ENCODE measurements at places on chromosomes 5 and 9.

DNA sequence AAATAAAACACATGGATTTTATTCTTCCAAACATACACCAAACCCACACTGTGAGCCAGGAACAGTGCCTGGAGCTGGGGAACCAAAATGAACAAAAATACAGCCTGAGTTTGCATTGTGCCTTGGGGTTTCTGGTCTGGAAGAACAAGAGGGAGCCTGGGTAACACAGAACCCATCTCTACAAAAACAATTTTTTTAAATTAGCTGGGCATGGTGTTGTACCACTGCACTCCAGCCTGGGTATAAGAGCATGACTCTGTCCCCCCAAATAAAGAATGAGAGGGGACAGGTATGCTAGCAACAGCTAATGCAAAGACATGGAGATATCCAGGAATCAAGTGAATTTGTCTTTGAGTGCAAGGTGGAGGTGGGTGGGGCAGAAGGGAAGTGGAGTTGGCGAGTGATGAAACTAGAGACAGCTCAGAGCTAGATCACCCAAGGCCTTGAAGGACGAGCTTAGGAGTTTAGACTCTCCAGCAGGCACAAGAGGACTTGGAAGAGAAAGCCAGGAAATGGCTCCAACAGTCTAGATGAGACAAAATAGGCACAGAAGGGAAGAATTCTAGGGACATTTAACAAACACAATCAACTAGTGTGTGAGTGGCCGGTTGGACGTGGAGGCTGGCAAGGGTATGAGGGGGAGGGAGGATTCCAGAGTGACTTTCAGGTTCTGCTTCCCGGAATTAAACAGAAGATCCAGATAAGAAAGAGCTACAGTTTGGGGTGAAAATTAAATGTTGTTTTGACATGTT lies 47.4 kb downstream of the FNBP1 start:
- DNase-seq, result peak; percentile 23

- DNase-seq, result no peak
Observed at GRCh38 chr5:154967421-154968024, 26.6 kb downstream of the MRPL22 start.

DNA sequence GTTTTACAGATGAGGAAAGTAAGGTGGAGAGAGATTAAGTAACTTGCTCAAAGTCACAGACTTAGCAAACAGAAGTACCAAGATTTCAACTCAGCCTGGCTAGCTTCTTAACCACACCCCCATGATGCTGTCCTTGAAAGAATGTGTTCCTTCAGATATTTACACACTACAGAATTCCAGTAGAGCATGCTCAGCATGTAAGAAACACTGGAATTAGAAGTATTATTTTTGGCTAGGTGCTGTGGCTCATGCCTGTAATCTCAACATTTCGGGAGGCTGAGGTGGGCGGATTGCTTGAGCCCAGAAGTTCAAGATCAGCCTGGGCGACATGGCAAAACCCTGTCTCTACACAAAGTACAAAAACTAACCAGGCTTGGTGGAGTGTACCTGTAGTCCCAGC lies 142.4 kb downstream of the EDIL3 start:
- no peak for DNase-seq

DNA sequence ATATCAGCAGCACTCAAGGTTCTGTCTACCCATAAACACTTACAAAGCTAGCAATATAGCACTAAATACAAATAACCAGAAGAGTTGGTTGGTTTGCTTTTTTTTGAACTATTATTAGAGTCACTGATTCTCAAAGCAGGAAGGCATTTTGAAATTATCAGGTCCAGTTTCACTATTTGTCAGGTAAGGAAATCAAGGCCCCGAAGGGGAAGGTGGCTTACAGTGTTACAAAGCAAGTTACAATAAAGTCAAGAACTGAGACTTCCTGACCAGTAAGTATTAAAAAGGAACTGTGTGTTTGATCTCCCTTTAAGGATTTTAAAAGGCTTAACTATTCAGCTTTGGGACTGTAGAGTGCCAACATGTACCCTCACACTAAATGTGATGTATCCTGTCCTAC lies 10.8 kb downstream of the C5orf15 start:
- DNase-seq, result no peak

DNA sequence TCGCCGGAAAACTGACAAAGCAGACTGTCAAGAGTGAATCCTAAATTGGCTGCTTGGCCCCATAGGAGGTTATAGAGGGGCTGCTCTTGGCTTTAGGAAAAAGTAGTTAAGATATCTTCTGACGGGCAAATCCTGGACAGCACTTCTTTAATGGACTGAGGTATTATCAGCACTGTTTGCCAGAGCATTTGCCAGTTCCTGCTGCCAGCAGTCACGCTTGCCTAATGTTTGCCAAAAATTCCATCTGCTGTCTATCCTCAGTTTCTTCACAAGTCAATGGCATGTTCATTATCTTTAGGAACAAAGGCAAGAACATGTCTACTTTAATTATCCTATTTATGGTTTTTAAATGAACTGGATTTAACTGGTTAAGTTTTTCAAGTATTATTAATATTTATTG lies 25.8 kb upstream of the SREK1 start:
- DNase-seq, result no peak

DNA sequence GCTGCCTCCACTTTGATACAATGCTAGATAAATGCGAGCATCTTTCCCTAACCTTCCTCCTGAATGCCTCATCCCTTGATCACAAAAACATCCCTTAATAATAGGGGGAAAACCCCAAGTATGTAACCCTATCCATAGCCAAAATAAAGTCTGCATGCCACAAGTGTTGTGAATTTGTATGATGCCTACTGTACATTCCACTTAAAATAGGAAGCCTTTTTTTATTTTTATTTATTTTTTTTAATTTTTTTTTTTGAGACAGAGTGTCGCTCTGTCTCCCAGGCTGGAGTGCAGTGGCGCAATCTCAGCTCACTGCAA lies 207.0 kb downstream of the AOPEP start:
- no peak for DNase-seq

GRCh38 chr9:95344735-95345325 lies 27.3 kb upstream of the FANCC start:
- DNase-seq, result no peak

- DNase-seq, result no peak
Observed at GRCh38 chr9:135281791-135282737, 194.6 kb downstream of the OLFM1 start.

DNA sequence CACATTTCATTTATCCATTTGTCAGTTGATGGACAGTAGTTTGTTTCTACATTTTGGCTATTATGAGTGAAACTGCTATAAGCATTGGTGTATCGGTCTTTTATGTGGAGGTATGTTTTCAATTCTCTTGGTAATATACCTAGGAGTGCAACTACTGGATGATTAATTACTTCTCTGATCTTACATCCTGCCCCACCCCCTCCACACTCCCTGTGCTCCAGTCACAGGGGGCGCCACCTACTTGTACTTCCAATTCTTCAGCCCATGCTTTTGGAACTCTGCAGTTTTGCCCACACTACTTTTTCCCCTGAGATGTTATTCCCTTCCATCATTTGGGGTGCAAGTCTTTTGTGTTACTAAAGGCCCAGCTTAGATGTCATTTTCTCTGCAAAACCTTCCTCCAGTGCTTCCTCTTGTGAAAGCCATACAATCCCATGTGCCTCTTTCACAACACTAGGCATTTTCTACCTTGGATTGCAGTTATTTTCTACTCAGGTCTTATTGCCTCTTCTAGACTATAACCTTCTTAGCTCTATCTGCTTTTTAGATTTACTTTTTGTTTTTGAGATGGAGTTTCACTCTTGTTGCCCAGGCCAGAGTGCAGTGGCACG lies 42.1 kb downstream of the SEC61B start:
- DNase-seq, result no peak

GRCh38 chr5:88092358-88092757 lies 176.3 kb downstream of the TMEM161B start:
- no peak for DNase-seq

DNA sequence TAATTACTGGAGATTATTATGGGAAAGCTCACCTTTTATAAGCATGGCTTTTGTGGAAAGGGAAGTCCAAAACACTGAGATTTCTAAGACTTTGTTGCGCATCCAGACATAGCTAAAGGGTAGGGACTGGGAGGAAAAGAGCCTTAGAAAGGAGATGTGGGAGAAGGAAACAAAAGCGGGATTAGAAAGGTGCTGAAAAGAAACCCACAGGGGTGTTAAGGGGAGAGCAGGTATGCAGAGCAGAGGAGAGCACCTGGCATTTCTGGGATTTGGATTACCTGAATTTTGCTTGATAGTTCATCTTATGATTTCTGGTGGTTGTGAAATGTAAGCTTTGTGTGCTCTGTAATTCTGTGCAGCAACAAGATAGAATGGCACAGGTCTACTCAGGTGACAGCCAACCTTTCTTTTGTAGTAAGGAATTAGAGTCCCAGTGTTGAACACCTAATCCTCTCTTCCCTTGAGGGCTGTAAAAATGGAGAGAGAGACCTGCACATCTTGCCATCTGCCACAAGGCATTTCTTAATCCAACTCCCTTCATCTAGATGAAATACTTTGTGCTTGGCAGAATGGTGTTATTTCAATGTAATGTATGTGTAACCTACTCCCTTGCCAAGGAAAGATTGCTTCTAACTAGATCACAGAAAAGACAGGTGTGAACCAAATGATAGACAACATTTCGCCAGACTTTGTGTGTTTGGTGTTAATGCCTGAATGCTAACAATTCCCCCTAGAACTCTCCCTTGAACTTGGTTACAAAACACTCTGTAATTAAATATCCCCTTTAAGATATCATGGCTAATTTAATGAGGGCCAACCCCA lies 47.4 kb downstream of the ATPSCKMT start:
- no peak for DNase-seq

GRCh38 chr9:70256123-70256551 lies 2.6 kb upstream of the SMC5 start:
- DNase-seq, result no peak

- no peak for DNase-seq
Observed at GRCh38 chr9:23926368-23926767, 100.3 kb upstream of the ELAVL2 start.

DNA sequence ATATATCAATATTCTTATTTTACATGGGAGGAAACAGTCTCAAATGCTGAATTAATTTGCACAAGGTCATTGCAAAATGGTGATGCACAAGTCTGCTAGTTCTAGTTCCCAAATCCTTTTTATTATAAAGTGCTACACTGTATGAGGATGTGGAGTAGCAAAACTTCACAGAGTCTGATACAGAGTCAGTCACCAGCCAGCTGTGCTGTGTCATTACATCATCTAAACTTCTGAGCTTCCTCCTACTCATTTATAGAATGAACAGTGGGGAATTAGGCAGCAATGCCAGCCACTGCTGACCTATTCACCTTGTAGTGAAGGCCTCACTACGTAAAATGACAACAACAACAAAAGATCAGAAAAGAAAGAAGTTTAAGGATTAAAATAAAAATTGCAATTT lies 357.8 kb downstream of the TMEM167A start:
- no peak for DNase-seq

DNA sequence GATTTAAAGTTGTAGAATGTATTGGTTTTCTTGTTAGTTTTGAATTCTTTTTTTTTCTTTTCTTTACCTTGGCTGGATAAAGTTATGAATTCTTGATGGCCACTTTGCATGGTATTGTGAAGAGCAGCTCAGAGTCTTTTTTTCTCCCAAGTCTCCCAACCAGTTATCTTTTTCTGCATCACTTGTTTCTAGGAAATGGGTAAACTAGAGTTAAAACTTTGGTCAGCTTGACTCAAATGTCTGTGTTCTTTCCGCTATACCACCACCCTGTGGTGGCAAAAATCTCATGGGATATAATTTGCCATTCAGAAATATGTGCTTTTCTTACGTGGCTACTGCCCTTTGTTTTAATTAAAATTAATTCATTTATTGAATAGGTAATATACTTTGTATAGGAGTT lies 113.2 kb downstream of the UNC13B start:
- no peak for DNase-seq

DNA sequence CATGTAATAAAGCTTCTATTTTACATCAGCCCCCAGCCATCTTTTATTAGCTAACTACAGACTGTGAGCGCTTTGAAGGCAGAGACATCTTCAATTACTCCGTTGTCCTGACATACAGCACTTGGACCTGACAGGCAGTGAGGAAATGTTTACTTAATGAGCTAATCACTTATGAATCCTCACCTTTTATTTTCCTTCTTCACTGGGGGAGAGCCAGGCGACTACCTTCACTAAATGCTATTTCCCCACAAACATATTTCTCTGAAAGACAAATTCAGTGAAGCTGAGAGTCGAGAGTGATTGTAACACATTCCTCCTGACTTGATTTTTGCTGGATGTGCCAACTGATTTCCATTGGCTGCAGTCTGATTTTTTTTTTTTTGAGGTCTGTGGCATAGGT lies 192.1 kb upstream of the CLINT1 start:
- no peak for DNase-seq

DNA sequence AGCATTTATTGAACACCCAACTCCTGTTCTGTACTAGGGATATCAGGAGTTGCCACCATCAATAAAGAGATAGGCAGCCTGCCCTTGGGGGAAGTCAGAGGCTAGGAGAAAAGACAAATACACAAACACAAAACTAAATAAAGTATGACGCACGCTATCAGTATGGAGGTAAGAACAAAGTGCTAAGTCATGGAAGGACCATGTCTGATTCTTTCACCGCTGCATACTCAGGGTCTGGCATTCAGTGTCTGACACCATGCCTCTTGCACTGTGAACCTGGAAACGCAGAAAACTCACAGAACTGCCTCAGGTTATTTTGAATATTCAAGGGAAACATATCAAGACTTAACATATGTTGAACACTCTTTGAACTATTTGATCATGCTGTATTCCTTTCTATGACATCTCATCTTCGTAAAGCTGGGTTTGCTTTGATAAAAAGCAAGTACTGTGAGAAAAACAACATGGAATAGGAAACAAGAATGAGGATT lies 65.3 kb downstream of the ADAMTSL1 start:
- no peak for DNase-seq

GRCh38 chr9:98066235-98066634 lies 9.7 kb downstream of the NANS start:
- DNase-seq, result no peak

DNA sequence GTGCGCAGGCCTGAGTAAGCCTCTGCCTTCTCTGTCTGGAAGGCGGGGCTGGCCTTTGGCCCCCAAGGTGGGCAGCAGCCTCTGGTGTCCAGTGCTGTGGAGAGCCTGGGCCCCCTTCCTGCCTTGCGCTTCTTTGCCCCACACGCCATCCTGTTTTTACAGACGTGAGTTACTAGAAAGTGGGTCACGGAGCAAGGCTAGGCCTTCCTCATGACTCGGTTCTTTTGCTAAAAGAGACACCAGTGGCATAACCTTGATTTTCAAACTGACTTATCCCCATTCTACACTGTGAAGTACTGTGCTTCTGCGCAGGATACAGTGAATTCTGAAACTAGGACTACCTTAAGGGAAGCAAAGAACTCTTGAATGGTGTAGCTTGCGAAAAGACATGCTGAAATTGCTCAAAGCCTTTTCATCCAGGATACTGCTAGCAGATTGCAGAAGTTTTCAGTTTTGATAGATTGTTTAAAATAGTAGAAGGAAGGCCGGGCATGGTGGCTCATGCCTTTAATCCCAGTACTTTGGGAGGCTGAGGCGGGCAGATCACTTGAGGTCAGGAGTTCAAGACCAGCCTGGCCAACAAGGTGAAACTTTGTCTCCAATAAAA lies 7.2 kb downstream of the ROPN1L start:
- no peak for DNase-seq

GRCh38 chr9:94576131-94576530 lies 17.5 kb downstream of the FBP2 start:
- no peak for DNase-seq
